Activated CD8-positive, alpha-beta memory T cell treated with anti-CD3 and anti-CD28 coated beads, Interleukin-2, amount 10 ng/mL, durations not matched to agents 7 days and 5 days (primary cell): ENCODE measurements at places on chromosomes 16 and 17.

DNA sequence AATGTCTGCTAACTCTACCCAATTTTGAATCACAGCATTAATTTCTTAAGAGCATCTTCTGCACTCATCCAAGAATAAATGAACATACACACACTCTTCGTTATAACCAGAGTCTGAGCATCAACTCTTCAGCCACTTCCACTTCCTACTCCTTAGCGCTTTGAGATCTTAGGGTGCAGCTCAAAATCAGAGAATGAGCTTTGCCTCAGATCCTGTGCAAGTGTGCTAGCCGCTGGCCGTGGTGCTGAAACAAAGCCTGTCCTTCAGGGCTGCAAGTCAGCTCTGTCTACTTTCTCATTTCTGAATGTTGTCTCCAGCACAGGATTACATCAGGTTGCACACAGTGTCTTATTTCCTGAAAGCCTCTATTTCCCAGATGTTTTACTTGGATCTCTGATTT lies 165.4 kb downstream of the AIPL1 start:
- DNase-seq: peak; percentile 58

- no peak for DNase-seq
Measured at GRCh38 chr17:71870546-71870862, 250.3 kb upstream of the SOX9 start.

DNA sequence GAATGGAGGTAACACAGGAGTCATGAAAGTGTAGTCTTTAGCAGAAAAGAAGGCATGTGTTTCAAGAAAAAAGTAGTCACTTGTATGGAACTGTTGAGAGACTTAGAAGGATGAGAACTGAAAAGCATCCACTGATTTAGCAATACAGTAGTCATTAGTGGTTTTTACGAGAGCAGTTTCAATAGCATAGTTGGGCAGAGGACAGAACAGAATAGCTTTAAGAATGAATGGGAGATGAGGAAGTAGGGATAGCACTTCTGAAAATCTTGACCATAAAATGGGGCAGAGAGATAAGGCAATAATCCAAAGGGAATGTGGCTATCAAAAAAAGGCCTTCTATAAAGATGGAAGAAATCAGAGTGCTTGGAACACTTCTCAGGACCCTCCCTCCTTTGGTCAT lies 64.8 kb upstream of the C17orf78 start:
- DNase-seq: no peak

DNA sequence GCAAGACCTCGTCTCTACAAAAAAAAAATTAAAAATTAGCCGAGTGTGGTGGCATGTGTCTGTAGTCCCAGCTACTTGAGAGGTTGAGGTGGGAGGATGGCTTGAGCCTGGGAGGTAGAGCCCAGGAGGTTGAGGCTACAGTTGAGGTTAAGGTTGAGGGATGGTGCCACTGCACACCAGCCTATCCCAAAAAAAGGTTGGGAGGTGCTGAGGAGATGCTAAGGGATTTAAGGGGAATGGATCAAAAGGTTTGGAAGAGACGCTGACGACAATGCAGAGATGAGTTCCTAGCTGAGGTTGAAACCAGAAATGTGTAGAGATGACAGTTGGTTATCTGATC lies 4.7 kb upstream of the NSMCE1 start:
- no peak for DNase-seq

GRCh38 chr17:7283471-7284216 lies 2.1 kb downstream of the SLC2A4 start:
- DNase-seq: no peak

- DNase-seq: peak; percentile 85
Measured at GRCh38 chr17:45221081-45222013, at the start of gene FMNL1. Gene FMNL1, plus strand, starts transcription at chr17:45221885. Its CDS starts 240 bp downstream, at chr17:45222125.

DNA sequence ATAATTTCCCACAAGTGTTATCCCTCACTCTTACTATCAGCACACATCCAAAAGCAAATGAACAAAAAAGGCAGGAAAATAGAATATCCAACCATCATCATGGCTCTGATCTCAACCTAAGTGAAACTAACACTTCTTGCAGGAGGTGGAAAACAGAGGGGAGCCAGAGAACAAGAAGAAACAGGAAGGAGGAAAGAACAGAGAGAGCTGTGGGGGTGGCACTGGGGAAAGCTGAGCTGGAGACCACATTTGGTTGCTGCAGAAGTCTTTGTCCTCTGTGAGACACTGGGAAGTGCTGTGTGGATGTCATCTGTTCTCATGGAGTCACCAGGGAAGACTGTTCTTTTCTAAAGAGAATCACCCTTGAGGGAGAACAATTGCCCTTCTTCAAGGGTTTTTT lies 34.7 kb downstream of the GRB7 start:
- DNase-seq: no peak

- no peak for DNase-seq
Measured at GRCh38 chr17:61143026-61143425, 256.6 kb upstream of the TBX2 start.

DNA sequence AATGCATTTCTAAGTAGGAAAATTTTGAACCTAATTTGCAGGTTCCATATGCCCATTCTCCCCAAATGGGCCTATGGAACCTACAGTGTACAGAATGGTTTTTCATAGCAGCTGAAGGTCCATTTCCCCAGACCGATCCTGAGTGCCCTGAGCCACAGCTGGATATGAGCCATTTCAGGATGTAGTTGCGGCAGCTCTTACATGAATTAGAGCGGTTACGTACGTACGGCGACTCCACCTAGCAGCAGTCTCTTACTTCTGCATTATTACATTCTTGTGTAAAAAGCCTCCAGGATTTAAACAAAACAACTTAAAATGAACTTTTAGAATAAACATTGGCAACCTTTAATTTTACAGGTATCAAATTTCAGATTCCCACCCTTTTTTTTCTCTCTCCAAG lies 225.3 kb downstream of the SNX29 start:
- no peak for DNase-seq

- DNase-seq: no peak
Measured at GRCh38 chr16:66382171-66382965, 15.9 kb downstream of the CDH5 start.

DNA sequence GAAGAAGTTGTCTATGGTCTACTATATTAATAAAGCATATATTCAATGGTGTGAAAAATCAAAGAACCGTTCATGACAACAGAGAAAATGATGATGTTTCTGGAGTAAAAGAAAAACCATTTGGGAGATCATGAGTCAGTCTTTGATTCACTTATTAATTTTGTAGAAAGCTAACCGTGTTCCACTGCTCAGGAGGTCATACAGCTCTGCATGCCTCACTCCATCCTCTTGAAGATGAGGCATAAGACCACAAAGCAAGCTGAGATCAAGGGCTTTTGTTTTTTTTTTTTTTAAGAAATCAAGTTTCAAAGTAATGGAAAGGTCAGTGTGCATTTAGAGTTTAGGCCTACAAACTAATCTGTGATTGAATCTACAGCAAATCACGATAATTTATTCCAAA lies 206.4 kb downstream of the CEP112 start:
- no peak for DNase-seq

- DNase-seq: no peak
Measured at GRCh38 chr17:74971842-74972106, 785 bp downstream of the HID1 start.

DNA sequence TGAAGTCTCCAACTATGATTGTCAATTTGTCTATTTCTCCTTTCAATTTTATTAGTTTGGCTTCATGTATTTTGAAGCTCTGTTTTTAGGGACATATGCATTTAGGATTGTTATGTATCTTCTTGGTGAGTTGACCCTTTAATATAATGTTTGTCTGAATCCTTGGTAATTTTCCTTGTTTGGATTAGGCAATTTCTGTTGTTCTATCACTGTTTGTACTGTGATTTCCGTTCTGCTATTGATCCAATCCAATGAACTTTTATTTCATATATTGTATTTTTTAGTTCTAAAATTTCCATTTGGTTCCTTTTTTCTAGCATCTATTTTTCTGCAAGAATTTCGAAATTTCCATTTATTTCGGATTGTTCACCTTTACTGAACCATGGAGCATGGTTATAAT lies 31.0 kb downstream of the RAB11FIP4 start:
- DNase-seq: no peak

DNA sequence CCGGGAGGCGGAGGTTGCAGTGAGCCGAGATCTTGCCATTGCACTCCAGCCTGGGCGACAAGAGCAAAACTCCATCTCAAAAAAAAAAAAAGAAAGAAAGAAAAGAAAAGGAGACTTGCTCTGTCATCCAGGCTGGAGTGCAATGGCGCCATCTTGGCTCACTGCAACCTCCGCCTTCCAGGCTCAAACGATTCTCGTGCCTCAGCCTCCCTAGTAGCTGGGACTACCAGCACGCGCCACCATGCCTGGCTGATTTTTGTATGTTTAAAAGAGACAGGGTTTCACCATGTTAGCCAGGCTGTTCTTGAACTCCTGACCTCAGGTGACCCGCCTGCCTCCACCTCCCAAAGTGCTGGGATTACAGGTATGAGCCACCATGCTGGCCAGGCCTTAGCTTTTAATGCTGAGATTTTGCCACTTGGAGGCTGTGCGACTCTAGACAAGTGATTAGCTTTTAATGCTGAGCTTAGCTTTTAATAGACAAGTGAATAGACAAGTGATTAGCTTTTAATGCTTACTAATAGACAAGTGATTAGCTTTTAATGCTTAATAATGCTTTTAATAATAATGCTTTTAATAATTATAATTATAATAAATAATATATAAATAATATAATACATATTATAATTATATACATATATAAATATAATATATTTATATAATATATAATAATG lies 9.6 kb downstream of the LDAF1 start:
- DNase-seq: peak; percentile 44

GRCh38 chr17:62862251-62862650 lies 54.1 kb upstream of the MARCHF10 start:
- DNase-seq: no peak

- no peak for DNase-seq
Measured at GRCh38 chr16:65441501-65441900, 319.6 kb upstream of the CDH11 start.

DNA sequence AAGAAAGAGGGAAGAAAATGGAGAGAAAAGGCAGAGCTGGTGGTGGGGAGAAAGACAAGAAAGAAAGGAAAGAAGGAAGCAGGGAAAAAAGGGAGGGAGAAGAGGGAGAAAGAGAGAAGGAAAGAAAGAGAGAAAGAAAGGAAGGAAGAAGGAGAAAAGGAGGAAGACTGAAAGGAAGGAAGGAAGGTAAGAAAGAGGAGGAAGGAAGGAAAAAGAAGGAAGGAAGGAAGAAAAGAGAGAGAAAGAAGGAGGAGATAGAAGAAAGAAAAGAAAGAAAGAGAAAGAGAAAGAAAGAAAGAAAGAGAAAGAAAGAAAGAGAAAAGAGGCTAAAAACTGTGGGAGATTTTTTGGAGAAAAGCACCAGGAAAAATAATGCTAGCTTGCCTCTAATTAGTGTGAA lies 561.4 kb upstream of the GOT2 start:
- DNase-seq: no peak

DNA sequence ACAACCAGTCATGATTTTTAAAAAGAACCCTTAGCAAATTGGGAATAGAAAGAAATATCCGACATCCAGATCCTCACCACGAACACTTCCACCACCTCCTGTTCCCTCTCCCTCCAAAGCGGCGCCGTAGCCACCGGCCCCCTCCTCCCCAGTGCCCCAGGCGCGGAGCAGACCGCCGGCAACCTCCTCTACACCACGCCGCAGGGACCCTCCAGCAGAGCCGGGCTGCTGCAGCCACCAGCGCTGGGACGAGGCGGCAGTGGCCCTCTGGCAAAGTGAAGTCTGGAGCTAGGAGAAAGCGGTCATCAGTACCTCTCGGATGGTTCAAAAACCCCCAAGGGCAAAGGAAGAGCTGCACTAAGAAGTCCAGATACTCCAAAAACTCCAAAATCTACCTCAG lies 41.4 kb upstream of the SLFN13 start:
- DNase-seq: no peak

GRCh38 chr16:8673611-8674412 lies 605 bp upstream of the ABAT start:
- no peak for DNase-seq

DNA sequence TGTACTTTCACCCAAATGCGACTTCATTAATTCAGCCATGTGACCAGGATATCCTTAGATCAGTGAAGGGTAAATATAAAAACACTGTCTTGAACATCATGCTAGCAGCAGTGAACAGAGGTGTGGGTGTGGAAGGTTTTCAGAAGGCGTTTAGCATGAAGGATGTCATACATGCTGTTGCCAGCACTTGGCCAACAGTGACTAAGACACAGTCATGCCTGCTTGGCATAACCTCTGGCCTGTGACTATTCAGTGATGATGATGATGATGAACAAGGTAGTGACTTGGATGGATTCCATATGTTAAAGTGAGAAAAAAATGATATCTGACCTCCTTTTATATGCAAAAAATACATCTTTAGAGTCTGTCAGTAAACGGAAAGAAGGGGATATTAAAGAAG lies 97.9 kb downstream of the MAP2K4 start:
- DNase-seq: no peak

DNA sequence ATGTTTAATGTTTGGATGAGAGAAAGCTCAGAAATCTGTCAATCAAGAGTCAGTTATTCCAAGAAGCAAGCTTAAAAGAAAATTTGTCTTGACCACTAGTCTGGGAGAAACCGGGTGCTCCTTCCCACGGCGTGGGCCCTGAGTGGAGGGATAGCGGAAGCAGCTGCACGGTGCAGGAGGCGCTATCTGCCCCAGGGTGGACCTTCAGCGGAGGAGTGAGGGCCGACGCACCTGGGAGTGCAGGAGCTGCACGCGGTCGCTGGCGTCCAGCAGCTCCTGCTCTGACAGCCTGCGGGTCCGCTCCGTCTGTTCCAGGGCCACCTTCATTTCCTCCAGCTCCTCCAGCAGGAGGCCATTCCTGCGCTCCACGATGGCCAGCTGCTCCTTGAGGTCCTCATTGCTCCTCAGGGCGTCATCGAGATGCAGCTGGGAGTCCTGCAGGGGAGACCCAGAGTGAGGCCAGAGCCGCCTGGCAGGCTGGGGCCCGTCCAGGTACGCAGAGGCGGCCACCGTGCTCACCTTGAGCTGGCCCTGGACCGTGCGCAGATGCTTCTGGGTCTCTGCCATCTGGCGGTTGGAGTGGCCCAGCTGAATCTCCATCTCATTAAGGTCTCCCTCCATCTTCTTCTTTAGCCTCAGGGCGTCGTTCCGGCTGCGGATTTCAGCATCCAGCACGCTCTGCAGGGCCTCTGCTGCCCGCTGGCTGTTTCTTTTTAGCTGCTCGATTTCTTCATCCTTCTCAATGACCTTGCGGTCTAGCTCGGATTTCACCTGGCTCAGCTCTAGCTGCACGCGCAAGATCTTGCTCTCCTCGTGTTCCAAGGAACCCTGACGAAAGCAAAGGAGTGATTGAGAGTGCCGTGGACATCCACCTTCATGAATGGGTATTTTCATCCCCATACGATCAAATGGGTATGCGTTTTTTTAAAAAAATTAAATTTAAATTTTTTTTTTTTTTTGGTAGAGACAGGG lies 63.5 kb downstream of the MYH13 start:
- no peak for DNase-seq

- no peak for DNase-seq
Measured at GRCh38 chr17:75701288-75701687, 20.0 kb upstream of the ITGB4 start.

- DNase-seq: no peak
Measured at GRCh38 chr17:75695141-75695829, 26.0 kb upstream of the ITGB4 start.
